ENCODE measurements at places on chromosomes 7 and 10.

GRCh38 chr7:4188651-4189050 lies 493.4 kb upstream of the FOXK1 start:
- DNase-seq: no peak

GRCh38 chr10:60565492-60565891 lies 175.8 kb upstream of the ANK3 start:
- DNase-seq: no peak

GRCh38 chr10:29949411-29950011 lies 109.9 kb downstream of the JCAD start:
- DNase-seq: no peak

GRCh38 chr10:18240185-18240882 lies 100.1 kb downstream of the CACNB2 start:
- no peak for DNase-seq

GRCh38 chr10:17847585-17848296 lies 38.6 kb downstream of the MRC1 start:
- peak; percentile 15 for DNase-seq

DNA sequence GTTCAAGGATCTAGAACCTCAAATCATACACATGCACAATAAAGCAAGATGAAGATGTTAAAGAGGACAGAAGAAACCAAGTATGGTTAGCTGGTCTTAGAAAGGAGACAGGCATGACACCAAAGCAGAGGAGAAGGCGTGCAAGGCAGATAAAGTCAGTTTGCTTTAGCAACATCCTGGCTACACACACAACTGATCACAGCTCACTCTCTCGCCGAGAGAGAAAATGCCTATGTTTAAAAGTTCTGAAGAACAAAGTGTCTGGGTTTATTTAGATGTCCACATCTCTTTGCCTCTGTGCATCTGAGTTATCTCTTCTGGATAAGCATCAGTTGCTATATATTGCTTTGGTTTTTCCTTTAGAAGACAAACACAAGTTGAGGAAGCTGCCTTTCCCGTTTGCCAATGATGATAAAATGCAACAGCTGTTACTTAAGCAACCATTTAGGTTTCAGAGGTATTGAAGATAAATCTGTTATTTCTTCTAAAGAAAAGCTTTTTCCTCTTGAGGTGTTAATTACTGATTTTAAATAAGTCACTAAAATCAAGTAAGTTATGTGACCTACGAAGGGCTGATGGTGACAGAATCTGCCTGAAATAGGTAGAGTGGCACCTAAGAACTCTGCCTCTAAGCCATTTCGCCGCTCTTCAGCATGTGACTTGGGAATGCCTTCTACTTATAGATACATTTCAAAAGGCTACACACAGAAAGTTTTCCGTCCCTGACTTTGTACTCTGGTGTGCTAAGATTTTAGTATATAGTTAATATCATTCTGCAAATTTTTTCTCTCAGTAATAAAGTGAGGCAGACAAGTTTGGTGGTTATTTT lies 146.2 kb upstream of the ASAH2 start:
- no peak for DNase-seq

- DNase-seq: peak; percentile 35
Measured at GRCh38 chr7:102431617-102432298, 1.6 kb upstream of the ORAI2 start.

- DNase-seq: no peak
Measured at GRCh38 chr7:155190688-155191087, 107.0 kb upstream of the INSIG1 start.

DNA sequence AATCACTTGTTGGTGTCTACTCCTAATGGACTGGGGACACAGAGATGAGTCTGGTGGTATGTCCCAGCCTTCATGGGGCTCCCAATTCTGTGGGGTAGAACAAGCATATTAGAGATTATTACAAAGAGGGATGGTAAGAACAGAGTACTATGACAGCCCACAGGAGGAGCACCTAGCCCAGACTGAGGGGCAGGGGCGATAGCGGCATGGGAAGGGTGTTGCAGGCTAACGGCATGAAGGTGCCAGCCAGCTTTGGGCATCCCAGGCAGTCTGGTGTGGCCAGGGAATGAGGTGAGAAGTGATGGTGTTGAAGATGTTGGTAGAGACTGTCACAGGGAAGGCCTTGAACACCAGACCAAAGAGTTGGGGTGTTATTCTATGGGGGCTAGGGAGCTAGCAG lies 280.0 kb downstream of the RPS24 start:
- no peak for DNase-seq

GRCh38 chr10:34768261-34768971 lies 46.7 kb downstream of the PARD3 start:
- DNase-seq: no peak

GRCh38 chr7:53521638-53522184 lies 486.3 kb downstream of the POM121L12 start:
- DNase-seq: no peak

- DNase-seq: no peak
Measured at GRCh38 chr10:110042181-110042580, 34.4 kb downstream of the ADD3 start.
